ENCODE measurements at places on chromosomes 5 and 9.

DNA sequence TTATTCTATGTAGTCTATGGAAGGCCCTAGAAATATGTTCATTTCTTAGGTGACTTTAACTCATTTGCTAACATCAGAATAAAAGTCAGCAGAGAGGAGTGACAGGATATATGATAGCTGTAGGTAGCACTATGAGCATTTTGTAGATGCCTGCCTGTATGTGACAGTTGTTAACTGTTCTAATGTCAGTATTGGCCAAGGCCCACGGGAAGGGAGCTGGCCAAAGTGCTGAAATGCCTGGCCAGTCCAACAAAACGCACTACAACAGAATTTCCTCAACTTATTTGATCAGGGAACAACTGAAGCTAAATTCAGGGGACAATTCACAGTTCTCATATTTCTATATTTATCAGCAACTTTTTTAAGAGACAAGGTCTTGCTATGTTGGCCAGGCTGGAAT, 20.8 kb downstream of the SV2C start:
- no peak for DNase-seq

- no peak for DNase-seq
Observed at GRCh38 chr9:13228431-13228830, 51.1 kb downstream of the MPDZ start.

- DNase-seq, result no peak
Observed at GRCh38 chr9:102273952-102274351, 535.5 kb upstream of the GRIN3A start.

GRCh38 chr9:68947842-68948569, 65.9 kb downstream of the PRKACG start:
- DNase-seq, result no peak

- DNase-seq, result no peak
Observed at GRCh38 chr5:157026789-157027424, 32.0 kb downstream of the HAVCR1 start.

GRCh38 chr5:149206524-149207141, 65.0 kb upstream of the AFAP1L1 start:
- DNase-seq, result no peak

DNA sequence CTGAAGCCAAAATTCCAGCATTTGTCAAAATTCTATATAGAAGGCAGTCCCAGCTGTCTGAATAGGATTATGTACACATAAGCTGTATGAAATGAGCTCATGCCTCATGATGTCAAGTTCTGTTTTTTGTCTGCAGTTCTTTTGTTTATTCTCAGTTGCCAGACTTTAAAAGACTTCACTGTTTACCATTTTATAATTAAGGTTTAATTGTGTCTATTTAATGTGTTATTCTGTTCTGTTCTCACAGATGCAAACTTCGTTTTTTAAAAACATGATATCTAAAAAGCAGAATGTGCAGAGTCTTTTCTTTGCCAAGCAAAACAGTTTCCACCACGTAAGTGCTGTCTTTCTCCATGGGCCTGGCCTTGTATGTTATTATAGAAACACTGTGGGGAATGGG, 31.1 kb downstream of the ERAP1 start:
- no peak for DNase-seq

GRCh38 chr9:90789408-90789807, 12.2 kb upstream of the SYK start:
- DNase-seq, result no peak

DNA sequence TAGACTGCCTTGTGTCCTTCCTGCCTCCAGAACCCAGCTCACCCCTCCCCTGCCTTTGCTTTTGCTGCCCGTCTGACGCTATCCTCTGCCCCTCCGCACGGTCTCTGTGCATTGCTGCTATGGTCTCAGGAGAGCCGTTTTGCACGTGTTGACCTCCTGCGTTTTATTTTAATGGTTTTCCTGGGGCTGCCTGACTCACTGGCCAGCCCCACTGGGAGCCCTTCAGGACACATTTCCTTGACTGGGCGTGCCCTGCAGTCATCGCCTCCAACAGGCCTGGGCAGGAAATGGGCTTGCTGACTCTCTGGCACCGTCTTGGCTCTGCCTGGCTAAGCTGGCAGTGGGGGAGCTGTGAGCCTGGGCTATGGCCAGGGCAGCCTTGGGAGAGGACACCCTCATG, 17.9 kb upstream of the ASS1 start:
- peak; percentile 92 for DNase-seq
